ENCODE measurements at places on chromosomes 16 and 17. TPM values are rescaled to one million over a fixed set of nuclear protein-coding genes. Genes with fewer than 3 reads are reported as not detected.

PGS1 gene
- polyA plus RNA-seq = 41.6 TPM

NTN1 gene
- 5.6 TPM for polyA plus RNA-seq

KRTAP17-1 gene
- not detected for polyA plus RNA-seq

KIF19 gene
- 2.1 TPM for polyA plus RNA-seq

SYNGR3 gene
- 1.7 TPM for polyA plus RNA-seq

CEP112 gene
- 14.6 TPM for polyA plus RNA-seq

LPO gene
- 0.29 TPM for polyA plus RNA-seq

SOCS1 gene
- 5.7 TPM for polyA plus RNA-seq

TRPV3 gene
- polyA plus RNA-seq = 1.6 TPM

PPL gene
- polyA plus RNA-seq = 29.2 TPM

NPIPA7 gene
- 21.3 TPM for polyA plus RNA-seq

SLC6A2 gene
- polyA plus RNA-seq = 1.2 TPM

HBA2 gene
- 628 TPM for polyA plus RNA-seq

ZG16B gene
- polyA plus RNA-seq = not detected

JPH3 gene
- 0.63 TPM for polyA plus RNA-seq

DNA sequence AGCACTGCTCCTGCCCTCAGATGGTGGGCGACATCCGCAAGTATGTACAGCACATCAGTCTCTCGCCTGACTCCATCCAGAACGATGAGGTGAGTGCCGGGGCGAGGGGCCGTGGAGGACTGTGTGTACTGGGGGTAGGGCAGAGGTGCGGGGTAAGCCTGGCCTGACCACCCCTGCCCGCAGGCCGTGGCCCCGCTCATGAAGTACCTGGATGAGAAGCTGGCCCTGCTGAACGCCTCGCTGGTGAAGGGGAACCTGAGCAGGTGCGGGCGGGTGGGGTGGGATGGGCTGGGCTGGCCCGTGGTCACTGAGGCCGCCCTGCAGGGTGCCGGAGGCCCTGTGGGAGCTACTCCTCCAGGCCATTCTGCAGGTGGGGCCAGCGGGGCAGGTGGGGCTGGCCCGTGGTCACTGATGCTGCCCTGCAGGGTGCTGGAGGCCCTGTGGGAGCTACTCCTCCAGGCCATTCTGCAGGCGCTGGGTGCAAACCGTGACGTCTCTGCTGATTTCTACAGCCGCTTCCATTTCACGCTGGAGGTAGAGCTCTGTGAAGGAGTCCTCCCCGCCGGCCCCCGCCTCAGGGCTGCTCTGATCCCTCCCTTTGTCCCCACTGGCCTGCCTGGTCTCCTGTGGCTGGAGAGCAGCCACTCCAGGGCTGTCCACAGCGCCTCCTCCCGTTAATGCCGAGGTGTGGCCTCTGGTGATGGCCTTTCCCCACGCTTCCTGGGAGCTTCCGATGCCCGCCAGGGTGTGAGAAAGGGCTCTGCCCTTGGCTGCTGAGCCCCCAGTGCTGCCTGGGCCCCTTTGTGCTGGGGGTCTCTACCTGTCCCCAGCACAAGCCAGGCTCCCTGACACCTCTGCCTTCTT, 5.0 kb downstream of the TSR3 start:
- DNase-seq = no peak

GRCh38 chr16:72426386-72426785, 254.4 kb upstream of the PMFBP1 start:
- no peak for DNase-seq

GRCh38 chr17:3879591-3880417, 13.0 kb downstream of the CAMKK1 start:
- no peak for DNase-seq

DNA sequence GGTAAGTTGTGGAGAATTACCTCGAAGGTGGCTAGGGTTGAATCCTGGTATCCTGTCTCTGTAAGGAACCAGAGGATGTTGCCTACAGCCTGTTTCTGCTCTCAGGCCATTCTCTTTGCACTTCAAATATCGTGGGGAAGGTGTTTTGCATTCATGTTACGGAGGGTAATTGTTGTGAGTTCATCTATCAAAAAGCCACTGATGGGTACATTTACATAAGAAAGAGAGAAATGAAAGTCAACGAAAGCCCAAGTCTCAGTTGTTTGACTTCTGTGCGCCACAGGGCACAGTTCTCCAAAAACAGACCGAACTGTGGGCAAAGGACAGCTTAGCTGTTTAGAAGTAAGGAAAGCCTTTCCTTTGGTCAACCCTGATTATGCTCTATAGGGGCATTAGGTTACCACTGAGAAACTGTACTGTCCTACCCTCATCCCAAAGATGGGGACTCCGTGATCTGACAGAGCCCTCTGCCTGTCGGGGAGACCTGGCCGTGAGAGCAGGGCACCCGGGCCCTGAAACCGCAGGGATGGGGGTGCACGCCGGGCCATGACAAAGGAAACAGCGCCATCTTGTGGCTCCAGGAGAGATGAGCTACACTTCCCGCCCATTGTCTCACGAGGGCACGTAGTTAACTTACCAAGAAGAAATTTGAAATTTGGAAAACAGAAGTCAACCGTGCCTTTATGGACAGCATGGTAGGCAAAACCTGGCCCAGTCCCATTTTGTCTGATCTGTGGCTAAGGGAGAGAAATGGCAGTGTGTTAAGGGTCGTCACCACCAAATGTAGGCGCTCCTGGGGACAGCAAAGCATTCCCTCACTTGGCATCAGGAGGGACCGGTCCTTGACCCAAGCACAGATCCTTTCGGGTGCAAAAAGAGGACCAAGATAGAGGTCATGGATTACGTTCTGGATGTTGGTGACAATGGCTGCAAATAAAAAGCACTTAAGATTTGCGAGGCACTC, 74.5 kb upstream of the DYNLRB2 start:
- peak; percentile 64 for DNase-seq

GRCh38 chr17:73890831-73891405, 246.7 kb upstream of the SDK2 start:
- DNase-seq = no peak

- no peak for DNase-seq
These were observed 796 bp downstream of the NPB start for GRCh38 chr17:81902653-81903414.

DNA sequence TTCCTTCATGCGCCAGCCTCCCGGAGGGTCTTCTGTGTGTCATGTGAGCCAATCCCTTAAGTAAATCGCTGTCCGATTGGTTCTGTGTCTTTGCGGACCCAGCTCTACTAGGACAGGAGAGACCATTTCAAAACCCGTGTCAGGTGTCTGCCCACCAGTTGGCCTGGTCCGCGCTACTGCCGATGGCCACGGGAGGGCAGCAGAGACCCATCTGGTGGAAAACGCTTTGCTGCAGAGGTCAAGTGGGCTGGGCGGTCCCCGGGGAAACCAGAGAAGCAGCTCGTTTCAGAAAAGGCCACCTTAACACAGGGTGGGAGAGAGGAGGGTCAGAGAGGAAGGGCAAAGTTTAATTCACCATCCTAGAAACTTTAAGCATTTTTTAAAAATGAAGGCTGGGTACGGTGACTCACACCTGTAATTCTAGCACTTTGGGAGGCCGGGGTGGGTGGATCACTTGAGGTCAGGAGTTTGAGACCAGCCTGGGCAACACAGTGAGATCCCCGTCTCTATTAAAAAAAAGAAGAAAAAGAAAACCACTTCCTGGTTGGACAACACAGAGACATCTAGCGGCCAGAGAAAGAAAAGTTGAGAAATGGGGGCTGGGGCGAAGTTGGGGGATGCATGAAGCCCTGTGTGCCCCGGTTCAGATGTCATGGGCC, 2.8 kb upstream of the CIBAR2 start:
- no peak for DNase-seq

DNA sequence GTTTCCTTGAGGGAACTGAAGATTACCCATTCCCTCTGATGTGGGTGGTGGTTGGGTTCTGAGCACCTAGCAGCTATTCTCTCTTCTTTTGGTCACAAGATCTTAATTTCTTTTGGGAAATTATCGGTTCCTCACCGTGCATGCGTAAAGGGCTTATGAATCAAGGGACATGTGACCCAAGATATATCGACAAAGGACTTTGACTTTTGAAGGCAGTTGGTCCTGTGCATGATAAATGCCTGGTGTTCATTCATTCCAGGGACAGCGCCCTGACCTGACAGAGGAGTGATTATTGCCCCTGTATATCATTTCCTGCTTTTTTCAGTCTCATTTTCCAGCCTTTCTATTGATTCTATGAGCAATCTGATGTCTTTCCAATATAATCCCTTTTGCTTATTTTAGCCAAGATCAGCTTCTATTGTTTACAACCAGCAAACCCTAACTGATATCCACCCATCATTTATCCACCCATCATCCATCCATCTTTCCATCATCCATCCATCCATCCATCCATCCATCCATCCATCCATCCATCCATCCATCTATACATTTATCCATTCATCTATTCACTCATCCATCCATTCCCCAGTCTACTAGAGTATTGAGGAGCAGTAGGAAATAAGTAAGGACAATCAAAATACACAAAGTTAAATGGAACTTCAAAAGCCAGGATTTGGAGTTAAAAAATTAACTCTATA, 25.1 kb downstream of the ASIC2 start:
- DNase-seq = no peak

- no peak for DNase-seq
These were observed 13.6 kb downstream of the SMPD3 start for GRCh38 chr16:68434624-68435210.

DNA sequence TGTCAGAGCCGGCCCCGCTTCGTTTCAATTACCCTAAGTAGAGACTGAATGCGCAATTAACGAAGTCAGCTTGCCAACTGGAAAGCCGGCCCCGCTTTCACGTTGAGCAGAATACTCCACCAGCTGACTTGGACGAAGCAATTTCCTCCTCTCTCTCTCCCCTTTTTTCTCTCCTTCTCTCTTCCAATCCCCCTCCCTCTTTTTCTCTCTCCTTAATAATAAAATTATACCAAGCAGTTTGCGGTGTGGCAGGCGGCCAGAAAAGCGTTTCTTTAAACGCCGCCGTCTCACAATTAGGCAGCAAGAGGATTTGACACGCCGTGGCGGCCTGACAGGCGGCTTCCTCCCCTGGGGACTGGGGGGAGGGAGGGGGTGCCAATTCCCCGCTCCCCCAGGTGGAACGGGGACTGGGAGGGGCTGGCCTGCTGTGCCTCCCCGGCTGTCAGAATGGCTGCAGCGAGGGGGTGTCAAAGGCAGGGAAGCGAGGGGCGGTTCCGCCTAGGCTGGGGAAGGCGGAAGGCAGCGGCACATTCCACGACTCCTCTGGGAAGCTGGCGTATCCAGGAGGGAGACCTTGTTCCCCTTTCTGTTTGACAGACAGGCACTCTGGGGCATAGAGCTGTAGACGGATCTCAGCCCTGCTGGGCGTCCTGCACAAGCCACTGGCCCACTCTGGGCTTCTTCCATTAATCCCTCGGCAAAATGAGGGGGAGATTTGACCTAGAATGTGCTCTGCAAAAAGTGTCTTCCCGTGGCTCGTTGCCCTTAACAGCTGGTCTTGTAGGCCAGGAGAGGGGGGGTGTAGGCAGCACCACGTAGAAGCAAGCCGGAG, 52.7 kb downstream of the SREBF1 start:
- DNase-seq = no peak

- DNase-seq = no peak
These were observed 946 bp upstream of the TMEM256 start for GRCh38 chr17:7404737-7405349.

GRCh38 chr16:9098377-9099090, 7.1 kb downstream of the HAPSTR1 start:
- no peak for DNase-seq

- no peak for DNase-seq
These were observed 355.7 kb downstream of the HAPSTR1 start for GRCh38 chr16:9447195-9447551.

DNA sequence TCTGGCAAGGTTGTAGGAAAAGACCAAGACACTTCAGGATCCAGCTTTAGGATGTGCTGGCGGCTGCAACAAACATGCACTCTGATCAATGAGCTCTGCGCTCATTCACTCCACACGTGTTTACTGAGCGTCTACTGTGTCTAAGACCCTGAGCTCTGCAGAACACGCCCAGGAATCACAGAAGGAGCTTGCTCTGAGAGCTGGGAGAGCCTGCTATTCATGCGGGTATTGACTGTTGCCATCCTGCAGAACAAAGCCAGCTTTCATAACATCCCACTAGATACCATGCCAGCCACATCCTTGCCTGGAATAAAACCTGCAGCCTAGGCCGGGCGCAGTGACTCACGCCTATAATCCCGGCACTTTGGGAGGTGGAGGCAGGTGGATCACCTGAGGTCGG, 44.1 kb downstream of the NXN start:
- DNase-seq = no peak

- no peak for DNase-seq
These were observed at the start of gene TPPP3 for GRCh38 chr16:67393111-67393787. TPPP3 (minus strand) TSS chr16:67393498; CDS start chr16:67391111, 2,387 bp downstream.

DNA sequence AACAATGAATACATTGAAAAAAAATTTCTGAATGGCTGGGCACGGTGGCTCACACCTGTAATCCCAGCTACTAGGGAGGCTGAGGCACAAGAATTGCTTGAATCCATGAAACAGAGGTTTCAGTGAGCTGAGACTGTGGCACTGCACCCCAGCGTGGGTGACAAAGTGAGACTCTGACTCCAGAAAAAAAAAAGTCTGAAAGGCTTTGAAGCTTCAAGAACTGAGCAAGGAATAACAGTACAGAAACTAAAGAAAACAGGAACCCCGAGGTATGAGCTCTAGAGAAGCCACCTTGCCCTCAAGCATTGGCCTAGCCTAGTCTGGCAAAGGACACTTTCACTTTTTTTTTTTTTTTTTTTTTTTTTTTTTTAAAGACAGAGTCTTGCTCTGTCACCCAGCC, 45.0 kb downstream of the TEX2 start:
- no peak for DNase-seq

DNA sequence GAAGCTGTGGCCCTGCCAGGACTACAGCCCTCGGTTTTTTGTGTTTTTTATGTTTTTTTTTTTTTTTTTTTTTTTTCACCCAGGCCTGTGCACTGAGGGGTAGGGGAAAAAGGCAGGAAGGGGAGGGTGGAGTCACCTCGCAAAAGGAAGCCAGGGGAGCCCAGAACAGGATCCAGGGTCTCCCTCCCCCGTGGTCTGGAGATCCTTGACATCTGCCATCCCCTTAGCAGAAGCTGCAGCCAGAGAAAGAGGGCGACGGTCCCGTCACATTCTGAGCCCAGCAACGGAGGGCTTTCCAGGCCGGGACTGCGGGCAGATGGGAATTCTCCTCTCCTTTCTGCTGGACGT, 29.1 kb upstream of the PHOSPHO1 start:
- no peak for DNase-seq

GRCh38 chr16:53741546-53741945, 37.6 kb downstream of the FTO start:
- no peak for DNase-seq

- DNase-seq = no peak
These were observed 313.0 kb downstream of the SEC14L1 start for GRCh38 chr17:77453613-77454241.

GRCh38 chr17:951325-952132, 28.0 kb downstream of the NXN start:
- DNase-seq = no peak

DNA sequence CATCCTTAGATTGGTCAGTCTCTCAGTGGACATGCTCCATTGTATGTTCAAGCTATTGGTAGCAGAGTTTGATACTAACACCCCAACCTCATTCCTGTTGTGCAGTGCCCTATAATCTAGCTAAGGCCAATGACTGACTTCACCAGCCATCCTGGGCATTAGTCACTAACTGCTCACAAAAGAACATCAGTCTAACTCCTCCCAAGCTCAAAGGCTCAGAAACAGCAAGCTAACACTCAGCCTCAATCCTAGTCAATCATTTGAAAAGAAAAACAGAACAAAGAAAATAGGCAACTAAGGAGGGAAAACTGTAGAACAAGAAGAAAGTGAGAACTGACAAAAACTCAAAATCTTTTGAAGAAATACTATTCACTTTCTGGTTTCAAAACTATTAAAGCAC, 199.1 kb upstream of the C17orf78 start:
- DNase-seq = no peak
